ENCODE measurements at places on chromosomes 3 and 15.

DNA sequence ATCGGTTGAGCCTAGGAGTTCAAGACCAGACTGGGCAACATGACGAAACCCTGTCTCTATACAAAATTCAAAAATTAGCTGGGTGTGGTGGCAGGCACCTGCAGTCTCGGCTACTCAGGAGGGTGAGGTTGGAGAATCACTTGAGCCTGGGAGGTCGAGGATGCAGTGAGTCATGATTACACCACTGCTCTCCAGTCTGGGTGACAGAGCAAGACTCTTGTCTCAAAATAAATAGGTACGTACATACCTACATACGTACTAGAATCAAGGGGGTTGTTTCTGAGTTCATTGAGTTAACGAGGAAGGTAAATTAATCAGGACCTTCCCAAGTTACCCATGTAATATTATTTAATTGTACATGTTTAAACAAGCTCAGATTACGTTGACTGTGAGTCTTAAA lies 97.5 kb downstream of the CHL1 start:
- DNase-seq, result no peak

GRCh38 chr3:21649519-21649918 lies 101.5 kb downstream of the ZNF385D start:
- DNase-seq, result no peak

DNA sequence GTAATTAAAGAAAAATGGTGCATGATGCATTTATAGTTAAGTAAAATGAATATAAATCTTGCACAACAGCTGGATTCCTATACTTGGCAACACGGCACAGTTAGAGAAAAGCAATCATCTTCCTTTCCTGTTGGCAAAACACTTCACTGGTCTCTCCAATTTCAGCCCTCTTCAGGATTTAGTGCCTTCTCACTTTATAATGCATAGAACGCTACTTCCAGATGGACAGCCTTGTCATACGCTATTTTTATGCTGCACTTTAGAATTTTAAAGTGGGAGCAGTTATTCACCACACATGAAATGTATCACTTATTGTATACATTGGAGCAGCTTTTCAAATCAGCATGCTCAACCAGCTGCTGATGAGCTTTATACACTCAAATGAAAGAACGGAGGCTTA lies 194.4 kb upstream of the GBE1 start:
- DNase-seq, result no peak

- no peak for DNase-seq
These were observed 181.6 kb downstream of the ABHD5 start for GRCh38 chr3:43872301-43872700.

GRCh38 chr3:49674497-49674983 lies 389 bp downstream of the APEH start:
- no peak for DNase-seq

Data from right kidney (tissue), 9 donors.